ENCODE measurements at places on chromosomes 13 and 19.

DNA sequence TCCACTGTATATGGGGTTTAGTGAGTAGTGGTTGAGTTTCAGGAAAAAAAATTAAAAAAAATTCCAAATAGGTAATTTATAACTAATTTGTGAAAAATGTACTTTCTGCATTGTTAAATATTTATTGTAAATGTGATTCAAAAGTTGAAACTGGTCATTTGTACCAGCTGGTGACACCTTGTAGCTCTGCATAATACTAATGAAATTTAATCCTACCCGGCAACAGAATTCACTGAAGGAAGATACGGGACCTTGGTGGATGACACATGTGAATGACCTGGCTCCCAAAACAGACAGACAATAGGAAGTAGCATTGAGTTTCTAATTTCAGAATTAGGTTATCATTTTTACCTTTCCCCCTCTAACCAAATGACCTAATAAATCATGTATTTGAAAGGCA lies 73.8 kb downstream of the SLITRK6 start:
- no peak for DNase-seq

DNA sequence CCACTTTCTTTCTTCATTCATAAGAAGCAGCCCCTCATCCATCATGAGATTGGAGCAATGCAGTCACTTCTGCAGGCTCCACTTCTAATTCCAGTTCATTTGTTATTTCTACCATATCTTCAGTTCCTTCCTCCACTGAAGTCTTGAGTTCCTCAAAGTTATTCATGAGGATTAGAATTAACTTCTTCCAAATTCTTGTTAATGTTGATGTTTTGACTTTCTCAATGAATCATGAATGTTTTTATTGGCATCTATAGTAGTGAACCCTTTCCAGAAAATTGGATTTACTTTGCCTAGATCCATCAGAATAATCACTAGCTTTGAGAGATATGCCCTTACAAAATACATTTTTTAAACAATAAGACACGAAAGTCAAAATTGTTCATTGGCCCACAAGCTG lies 2567.7 kb upstream of the PCDH20 start:
- no peak for DNase-seq

- no peak for DNase-seq
Measured at GRCh38 chr19:556611-557382, 12.9 kb downstream of the GZMM start.

DNA sequence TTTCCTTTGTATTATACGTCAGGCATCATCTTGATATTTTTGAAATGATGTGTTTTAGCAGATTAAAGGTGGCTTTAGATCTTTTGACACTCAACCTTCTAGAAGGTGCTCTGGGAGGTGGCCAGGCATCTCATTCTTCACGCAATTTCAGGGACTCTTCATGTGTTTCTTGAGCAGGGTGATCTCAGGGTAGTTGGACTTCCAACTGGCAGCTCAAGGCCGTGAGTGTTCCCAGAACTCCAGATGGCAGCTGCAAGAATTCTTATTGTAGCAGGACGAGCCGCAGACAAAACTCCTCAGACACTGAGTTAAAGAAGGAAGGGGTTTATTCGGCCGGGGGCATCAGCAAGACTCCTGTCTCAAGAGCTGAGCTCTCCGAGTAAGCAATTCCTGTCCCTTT lies 82.5 kb upstream of the UBAC2 start:
- DNase-seq = no peak

GRCh38 chr13:110790371-110790770 lies 76.9 kb downstream of the ING1 start:
- no peak for DNase-seq
